Fibroblast of the conjunctiva (primary cell): ENCODE measurements at places on chromosomes 1 and 21.

GRCh38 chr21:33377221-33377920 lies 25.8 kb upstream of the IFNGR2 start:
- DNase-seq, result no peak

GRCh38 chr21:26887251-26887650 lies 42.0 kb upstream of the ADAMTS1 start:
- peak; percentile 30 for DNase-seq

GRCh38 chr1:20472121-20472520 lies 13.9 kb downstream of the CAMK2N1 start:
- no peak for DNase-seq

DNA sequence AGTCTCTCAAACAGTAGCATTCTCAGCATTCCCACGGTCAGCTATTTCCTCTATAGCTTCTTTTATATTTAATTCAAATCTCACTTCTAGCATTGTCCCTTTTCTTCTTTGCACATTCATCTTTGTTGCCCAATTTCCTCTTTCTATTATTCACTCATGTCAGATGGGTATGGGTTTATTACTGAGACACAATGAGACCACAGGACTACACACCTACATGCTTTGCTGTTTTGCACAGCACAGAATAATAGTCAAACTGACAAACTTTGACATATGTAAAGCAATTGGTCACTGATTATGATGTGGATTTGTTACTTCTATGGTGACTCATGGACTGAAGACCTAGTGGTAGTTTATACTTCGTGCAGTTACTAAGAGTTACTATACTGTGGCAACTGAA lies 5.8 kb upstream of the CD1C start:
- no peak for DNase-seq

GRCh38 chr1:99503276-99503747 lies 142.6 kb upstream of the PALMD start:
- no peak for DNase-seq

DNA sequence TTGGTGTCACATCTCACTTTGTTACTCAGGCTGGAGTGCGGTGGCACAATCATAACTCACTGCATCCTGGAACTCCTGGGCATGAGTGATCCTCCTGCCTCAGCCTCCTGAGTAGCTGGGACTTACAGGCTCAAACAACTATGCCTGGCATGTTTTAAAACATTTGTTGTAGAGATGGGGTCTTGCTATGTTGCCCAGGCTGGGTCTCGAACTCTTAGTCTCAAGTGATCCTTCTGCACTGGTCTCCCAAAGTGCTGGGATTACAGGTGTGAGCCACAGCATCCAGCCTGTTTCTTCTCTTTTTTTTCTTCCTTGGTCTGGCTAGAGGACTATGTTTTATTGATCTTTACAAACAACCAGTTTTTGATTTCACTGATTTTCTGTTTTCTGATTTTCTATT lies 64.6 kb downstream of the LHX4 start:
- no peak for DNase-seq

- no peak for DNase-seq
Observed at GRCh38 chr1:159473335-159473734, 33.8 kb downstream of the OR10J1 start.

DNA sequence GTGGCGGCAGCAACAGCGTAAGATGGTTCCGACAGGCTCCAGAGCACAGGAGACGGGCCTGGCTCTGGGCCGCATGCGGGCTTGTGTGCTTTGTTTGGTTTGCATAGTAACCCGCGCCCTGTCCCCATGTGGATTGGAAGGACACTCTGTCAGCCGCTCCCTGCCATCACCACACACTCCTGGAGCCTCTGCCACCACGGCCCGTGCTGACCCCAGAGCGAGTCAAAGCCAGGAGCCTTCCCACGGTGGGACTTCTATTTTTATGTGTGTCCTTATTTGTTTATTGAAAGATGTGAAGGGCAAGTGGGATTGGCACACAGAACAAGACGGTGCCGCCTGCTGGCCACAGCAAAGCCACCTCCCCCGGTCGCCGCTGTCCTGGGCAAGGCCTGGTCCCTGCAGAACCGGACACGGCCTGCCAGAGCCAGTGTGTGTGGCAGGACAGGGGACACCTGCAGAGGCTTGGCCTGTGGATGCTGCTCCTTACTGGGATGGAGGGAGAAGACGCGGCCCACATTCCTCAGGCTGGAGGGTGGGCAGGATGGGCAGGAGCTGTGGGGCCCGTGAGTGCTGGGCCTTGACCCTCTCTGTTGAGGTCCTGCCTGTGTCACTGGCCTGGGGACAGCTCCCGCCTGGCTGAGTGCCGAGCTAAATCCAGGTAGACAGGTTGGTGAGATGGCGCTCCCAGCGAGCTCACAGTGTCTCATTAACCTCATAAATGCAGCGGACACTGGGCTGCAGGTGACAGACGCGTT lies 64.4 kb downstream of the AGPAT3 start:
- DNase-seq, result no peak

DNA sequence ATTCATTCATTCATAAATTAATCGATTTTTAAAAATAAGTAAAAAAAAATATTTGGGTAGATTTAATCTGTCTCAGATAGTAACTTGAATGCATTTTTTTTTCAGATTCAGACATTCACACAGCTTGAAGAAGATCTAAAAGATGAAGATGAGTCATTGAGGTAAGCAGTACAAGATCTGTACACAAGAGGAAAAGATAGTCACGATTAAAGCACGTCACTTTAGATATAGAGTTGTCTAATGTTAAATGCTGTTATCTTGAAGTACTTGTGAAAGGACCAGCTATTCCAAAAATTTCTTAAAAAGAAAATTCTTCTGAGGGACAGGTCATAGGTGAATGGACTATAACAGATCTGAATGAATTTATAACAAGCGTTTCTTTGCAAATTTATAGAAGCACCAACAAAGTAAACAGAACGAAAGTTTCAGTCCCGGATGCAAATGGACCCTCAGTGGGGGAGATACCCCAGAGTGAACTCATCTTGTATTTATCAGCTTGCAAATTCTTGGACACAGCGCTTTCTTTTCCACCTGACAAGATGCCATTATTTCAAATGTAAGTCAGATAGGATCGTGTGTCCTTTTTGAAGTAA lies 31.2 kb upstream of the MORC3 start:
- DNase-seq, result no peak

DNA sequence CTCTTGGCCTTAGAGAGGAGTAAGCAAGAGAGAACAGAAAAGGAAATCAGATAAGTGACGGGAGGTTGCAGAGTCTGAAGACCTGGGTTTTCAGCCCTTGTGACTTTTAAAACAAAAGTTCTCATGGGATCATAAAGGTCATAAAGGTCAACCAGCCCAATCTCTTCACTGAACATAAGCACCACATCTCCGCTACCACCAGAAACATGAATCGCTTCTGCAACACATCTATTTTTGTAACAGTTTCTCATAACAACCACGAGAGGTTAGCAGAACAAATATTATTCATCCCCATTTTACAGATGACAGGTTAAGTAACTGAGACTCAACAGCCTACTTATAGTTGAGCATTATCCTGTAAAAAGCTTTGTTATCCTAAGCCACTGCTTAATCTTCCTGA lies 5.9 kb downstream of the TRAPPC3 start:
- DNase-seq, result no peak
